ENCODE measurements at places on chromosomes 11 and 22.

- no peak for DNase-seq
These were observed 3.6 kb upstream of the SEPTIN5 start for GRCh38 chr22:19710769-19711106.

- no peak for DNase-seq
These were observed 75.7 kb upstream of the MYO18B start for GRCh38 chr22:25666308-25666707.

DNA sequence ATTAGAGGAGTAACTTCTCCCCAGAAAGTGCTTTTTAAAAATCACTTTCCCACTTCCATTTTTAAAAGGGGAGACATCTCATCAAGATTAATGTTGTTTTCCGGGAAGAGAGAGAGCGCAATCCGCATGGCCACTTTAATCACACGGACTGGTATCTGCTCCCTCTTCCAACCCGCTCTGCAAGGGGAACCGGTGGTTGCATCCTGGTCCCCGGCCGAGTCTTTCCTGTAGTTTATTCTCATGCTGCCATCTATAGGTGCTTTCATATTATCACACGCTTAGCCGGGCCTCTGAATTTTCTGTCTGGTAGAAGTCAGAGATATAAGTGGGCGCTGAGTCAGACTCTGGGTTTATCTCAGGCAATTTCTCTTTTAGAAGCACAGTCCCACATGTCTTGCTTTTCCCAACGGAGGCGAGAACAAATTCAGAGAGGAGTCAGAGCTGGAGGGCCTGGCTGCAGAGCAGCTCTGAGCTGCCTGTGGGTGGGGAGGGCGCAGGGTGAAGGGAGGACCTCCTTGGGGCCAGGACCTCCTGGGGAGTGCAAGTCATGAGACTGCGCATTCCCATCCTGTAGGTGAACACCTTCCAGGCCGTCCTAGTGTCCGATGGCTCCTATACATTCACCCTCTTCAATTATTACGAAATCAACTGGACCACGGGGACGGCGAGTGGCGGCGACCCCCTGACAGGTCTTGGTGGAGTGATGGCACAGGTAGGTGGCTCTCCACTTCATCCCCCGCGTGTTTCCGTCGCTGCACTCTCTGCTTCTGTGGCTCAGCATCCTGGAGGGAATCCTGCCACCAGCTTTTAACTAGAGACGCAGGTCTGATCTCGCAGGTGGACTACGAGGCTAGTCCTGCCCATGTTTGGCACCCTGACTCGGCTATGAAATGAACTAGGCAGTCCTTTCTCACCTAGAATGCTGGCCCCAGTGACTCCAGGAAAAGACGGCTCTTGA is 11.7 kb downstream of the TECTA start:
- DNase-seq: peak; percentile 89

DNA sequence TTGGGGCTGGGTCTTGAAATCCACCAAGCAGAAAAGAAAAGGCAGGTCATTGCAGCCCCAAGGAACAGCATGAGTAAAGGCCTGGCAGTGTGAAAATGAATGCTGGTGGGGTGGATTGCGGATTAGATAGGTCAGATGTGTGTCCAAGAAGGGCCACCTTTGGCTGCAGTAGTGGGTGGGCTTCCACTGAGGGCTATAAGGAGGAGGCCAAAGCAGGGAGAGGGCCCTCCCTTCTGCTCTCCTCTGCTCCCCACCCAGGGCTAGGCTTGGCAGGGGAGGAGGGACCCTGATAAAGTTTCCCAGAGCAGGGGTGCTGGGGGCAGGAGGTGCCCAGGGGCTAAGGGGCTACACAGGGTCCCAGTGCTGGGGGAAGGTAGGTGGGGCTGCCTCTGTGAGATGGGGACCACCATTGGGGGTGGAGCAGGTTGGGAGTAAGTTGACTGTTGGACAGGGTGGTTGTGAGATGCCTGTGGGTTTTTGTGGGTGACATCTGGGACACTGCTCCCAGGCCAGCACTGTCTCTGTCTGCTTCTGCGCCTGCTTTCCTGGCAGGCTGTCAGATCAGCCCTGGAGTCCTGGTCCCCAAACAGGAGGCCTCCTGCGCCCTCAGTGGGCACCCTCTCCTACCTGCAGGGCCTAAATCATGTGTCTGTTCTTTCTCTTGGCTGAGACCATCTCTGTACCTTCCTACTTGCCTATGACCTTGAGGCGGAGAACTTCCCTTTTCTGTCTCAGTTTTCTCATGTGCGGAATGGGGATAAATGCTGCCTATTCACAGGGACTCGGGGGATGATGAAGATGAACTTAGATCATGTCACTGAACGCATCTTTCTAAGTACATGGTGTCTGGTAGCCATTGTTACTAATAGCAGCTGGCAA is 1.9 kb downstream of the CAPN5 start:
- no peak for DNase-seq

- DNase-seq: no peak
These were observed 61.6 kb downstream of the TIMP3 start for GRCh38 chr22:32862936-32863661.

- DNase-seq: no peak
These were observed 6.5 kb upstream of the NUP160 start for GRCh38 chr11:47854667-47855066.

DNA sequence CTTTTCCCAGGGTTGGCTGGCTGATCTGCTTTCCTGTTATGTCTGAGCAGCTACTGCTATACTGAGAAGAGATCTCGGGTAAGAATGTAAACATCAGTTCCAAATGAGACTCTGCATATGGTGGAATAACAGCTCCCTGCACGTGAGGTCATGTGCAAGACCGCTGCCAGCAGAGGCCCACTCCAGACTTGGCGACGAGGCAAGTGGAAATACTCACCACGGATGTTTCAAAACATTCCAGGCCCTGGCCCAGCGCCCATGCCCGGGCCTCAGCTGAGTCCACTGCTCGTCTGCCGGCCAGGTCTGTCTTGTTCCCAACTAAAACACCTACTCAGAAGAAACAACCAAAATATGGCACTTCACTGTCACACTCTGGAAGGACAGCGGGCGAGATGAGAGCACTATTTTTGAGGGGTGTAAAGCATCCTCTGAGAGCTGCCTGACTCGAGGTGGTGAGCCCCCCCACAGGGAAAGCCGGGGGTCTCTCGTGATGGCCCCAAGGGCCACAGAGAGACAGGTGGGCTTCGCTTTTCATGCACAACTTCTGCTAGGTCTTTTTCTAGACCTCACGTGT is 13.1 kb downstream of the IFT27 start:
- no peak for DNase-seq

DNA sequence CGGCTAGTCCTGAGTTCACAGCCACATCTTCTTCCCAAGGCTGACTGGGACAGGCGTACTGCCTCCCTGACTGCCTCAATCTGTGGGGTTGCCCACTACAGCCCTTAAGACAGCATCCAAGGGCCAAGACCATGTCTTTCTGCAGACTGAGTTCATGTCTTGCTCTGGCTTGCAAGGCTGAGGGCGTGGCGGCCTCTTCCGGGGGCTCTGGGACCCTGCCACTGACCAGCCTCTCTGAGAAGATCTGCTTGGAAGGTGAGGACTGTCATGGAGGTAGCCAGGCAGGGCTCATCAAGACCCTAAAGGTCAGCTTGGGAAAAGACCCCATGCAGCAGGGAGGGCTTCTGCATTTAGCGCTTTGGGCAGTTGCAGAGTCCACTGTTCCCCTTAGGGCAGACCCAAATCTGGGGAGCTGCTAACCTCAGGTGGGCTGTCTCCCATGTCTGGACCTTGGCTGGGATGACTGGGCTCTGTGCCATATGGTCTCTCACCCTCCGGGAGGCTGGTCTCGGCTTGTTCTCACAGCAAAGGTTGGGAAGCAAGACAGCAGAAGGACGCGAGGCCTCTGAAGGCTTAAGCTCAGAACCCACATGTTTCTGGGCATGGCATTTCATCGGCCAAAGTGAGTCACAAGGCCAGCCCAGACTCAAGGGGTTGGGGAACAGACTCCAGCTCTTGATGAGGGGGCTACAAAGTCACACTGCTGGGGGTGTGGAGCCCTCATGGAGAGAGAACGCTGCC is 109.1 kb upstream of the LMO1 start:
- no peak for DNase-seq

GRCh38 chr11:119369132-119369925 is 12.2 kb downstream of the USP2 start:
- no peak for DNase-seq

- DNase-seq: no peak
These were observed 23.0 kb downstream of the USP47 start for GRCh38 chr11:11864803-11865202.

DNA sequence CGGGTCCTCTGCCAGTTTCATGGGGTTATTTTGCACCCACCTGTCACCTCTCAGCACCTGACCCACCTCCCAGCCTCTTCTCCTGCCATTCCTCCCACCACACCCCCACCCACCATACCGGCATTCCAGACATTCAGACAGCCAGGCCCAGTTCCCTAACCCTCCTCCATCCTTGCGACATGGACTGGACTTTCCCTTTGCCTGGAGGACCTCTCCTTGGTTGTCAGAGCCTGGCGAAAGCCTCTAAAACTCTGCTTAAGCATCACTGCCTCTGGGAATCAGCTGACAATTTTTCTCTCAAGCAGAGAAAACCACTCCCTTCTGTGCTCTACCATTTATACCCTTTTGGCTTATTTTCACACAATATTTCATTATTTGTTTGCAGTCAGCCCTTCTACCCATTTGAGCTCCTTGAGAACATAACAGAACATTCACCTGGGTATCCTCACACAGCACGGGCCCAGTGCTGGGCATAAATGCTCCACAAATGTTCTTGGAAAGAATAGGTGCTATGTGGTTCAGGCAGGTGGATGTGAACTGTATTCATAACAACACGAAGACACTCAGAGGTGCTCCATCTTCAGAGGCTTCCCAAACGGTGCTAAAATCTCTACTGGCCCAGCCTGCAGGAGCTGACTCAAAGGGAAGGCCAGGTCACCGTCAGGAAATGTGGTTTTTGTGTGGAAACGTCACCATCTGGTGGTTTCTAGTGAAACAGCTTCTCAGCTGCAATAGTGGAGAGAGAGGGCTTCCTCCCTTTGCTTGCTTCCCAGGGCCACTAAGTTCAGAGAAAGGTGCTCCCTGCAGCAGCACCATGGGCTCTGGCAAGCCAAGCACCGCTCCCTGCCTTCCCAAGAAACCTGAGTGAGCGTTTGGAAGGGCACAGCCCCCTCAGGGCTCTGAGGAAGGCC is 10.4 kb downstream of the SPATA19 start:
- peak; percentile 75 for DNase-seq

- DNase-seq: no peak
These were observed 2.9 kb upstream of the PRDM11 start for GRCh38 chr11:45143494-45143893.

GRCh38 chr22:38973289-38974169 is 8.6 kb upstream of the APOBEC3B start:
- peak; percentile 85 for DNase-seq

DNA sequence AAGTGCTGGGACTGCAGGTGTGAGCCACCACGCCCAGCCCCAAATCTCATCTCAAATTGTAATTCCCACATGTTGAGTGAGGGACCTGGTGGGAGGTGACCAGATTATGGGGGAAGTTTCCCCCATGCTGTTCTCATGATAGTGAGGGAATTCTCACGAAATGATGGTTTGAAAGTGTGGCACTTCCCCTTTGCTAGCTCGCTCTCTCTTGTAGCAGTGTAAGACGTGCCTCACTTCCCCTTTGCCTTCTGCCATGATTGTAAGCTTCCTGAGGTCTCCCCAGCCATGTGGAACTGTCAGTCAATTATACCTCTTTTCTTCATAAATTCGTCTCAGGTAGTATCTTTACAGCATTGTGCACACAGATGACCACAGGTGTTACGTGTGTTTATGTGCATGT is 357.8 kb downstream of the CADM1 start:
- no peak for DNase-seq

- DNase-seq: peak; percentile 95
These were observed at the start of gene CDC42EP2 for GRCh38 chr11:65314501-65315203. Gene CDC42EP2, plus strand, starts transcription at chr11:65314866. Its CDS starts 6,033 bp downstream, at chr11:65320899.

GRCh38 chr11:104690241-104690640 is 208.0 kb downstream of the CASP12 start:
- no peak for DNase-seq

Measured in iPS-NIHi11 (cell line).